ENCODE measurements at places on chromosomes 12 and 14. TPM values are rescaled to one million over a fixed set of nuclear protein-coding genes. Genes with fewer than 3 reads are reported as not detected.
A peak's percentile ranks its signal among the peaks of the same experiment; 100 is the strongest.

Gene CMKLR1
- total RNA-seq = 16.1 TPM

Gene CISTR
- 1.9 TPM for total RNA-seq

DNA sequence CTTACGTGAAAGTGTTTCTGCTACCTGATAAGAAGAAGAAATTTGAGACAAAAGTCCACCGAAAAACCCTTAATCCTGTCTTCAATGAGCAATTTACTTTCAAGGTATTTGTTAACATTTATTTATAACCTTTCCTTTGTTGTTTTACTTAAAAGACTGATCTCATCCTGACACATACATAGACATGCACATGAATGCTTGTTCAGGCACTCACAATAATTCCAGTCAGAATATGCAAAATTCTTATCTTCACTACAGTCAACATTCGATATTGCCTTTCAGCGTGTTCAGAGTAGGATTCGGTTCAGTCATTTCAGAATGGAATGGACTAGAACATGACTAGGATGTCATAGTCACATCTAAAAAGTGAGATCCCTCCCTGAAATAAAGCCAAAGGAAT, 394.6 kb downstream of the PAWR start:
- no peak for DNase-seq

Gene KRT77
- total RNA-seq = not detected

DNA sequence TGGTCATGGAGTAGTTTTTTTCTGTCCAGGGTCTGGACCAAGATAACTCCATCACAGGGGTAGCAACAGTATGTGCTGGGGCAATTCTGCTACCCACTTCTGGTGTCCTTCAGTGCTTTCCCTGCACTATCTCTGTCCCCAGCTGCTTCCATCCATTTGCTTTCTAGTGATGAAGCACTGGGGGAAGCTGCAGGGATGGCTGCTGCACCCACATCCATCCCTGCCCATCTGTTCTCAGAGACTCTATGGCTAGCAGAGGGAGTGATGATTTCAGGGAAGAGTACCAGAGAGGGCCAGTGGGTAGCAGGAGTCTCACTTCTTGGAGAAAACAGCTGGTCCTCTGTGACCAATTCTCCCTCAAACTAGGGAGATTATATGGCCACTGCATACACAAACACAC, 44.1 kb downstream of the ETV6 start:
- no peak for DNase-seq

Gene RNU7-1
- total RNA-seq = not detected

DNA sequence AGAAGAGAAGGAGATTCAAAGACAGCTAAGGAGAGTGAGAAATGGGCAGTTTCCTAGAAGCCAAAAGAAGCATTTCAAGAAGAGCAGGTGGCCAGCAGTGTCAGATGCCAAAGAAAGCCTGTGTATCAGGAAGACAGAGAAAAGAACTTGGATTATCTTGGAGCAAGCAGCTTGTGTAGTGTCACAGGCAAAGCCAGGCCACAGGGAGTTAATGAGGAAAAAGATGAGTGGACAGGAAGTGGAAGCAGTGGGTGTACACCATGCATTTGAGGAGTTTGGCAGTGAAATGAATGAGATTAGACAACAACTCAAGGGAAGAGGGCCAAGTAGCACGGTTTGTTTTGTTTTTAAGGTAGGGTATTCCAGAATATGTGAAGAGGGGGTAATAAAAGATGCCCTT, 5.6 kb upstream of the MYH7 start:
- no peak for DNase-seq

DNA sequence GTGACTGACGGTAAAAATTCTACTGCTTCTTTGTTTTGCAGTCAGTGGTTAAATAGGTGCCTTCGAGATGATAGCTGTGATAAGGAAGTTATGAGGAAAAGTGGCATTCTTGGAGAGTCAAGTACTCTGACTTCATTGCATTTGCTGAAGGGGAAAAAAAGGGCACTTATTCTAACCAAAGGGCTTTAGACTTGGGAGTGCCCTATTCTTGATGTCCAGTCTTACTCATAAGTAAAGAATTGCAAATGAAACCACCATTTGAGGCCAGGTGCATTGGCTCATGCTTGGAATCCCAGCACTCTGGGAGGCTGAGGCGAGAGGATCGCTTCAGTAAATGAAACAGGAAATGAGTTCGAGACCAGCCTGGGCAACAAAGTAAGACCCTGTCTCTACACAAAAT, 40.3 kb downstream of the BRAP start:
- no peak for DNase-seq

- no peak for DNase-seq
Measured at GRCh38 chr14:23664207-23664885, 28.2 kb downstream of the DHRS2 start.

DNA sequence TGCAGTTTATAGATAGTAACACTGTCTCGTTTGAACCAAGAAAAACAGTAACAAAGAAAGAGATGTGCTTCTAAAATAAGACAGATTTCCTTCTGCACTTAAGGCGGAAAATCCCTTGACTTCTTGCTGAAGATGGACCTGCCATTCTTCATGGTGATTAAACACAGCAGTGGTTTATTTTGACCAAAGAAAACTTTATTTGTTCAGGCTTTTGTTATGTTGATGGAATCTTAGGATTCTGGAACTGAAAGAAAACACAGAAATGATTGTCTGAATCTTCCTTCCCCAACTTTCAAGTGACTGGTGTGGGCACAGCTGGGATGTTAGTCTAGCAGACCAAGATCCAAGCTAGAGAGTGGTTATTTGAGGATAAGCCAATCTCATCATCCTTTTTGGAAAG, 72.2 kb downstream of the DACT1 start:
- DNase-seq = no peak

- DNase-seq = peak; percentile 91
Measured at GRCh38 chr14:99755629-99756603, 37.3 kb upstream of the EML1 start.

Gene BDKRB1
- total RNA-seq = 0.21 TPM

Gene MIP
- total RNA-seq = 0.50 TPM

Gene AQP2
- 0.24 TPM for total RNA-seq

Gene PRH2
- not detected for total RNA-seq

GRCh38 chr12:66072566-66072965, 58.0 kb downstream of the LLPH start:
- DNase-seq = no peak

DNA sequence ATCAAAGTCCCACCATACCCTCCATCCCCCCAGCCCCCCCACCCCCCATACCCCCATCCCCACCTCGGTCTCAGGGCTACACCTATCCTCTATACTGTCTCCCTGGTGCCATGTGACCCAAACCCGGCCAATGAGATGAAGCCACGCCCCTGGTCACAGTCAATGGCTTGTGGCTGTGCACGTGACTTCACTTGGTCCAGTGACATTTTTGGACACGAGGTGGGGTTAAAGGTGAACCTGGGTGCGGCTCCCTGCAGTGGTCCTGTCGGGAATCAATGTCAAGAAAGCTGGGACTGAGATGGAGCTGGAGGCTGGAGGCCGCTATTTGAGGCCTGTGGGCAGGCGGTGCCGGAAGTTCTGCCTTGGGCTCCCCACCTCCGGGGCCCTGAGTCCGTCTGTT, 100.7 kb upstream of the MAP1LC3B2 start:
- DNase-seq = no peak

DNA sequence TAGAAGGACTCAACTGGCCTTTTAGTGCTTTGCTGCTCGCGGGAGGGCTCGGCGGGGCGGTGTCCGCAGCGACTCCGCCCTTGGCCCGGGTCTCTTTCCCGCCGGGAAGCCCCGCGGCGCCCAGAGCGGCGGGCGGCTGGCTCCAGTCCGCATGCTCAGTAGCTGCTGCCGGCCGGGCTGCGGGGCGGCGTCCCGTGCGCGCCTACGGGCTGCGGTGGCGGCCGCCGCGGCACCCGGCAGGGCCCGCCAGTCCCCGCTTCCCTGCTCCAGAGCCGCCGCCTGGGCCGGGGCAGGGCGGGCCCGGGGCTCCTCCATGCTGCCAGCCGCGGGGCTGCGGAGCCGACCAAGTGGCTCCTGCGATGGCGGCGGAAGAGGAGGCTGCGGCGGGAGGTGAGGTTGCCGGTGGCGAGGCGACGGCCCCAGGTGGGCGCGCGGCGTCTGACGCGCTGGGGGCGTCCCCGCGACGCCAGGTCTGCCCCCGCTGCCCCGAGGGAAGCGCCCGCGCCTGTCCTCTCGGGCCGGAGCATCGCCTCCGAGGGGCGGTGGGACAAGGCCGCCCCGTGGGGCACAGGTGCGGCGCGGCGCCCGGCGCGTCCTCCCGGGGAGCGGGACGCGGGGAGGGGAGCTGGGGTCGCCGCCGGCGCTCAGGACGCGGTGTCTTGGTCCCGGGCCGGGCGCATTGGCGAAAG, at the start of gene BMAL2:
Gene BMAL2, plus strand, starts transcription at position 123 of the 689 bp plus-strand sequence. Its CDS starts 237 bp downstream, at position 360.
- peak; percentile 55 for DNase-seq

- no peak for DNase-seq
Measured at GRCh38 chr14:92014040-92014439, 25.8 kb downstream of the TRIP11 start.

- DNase-seq = no peak
Measured at GRCh38 chr14:39768589-39768988, 336.4 kb upstream of the FBXO33 start.

DNA sequence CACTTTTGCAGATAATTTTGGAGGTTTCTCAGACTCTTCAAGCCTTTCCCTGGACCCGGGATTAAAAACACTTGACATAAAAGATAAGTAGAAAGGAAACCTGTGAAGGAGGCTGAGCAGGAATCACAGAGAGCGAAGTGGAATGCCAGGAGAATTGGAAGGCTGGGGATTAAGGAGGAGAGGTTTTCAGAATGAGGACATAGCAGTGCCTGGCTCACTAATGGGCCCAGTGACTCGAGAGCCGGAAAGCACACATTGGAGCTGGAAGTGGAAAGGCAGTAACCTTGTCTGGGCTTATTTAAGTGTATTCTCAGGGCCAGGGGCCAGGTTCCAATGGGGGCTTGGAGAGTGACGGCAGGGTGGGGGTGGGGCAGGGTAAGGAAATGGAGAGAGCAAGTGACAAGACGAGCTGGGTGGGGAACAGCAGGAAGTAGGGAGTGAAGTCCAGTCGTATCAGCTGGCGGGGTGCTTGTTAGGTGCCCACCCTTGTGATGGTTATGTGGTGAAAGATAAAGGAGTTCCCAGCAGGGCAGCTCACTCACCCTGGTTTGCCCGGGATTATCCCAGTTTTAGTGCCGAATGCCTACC, 13.1 kb downstream of the EVL start:
- DNase-seq = no peak
